ENCODE measurements at places on chromosomes 4 and X.

GRCh38 chr4:113760094-113760794, 1.3 kb downstream of the CAMK2D start:
- peak; percentile 24 for DNase-seq

DNA sequence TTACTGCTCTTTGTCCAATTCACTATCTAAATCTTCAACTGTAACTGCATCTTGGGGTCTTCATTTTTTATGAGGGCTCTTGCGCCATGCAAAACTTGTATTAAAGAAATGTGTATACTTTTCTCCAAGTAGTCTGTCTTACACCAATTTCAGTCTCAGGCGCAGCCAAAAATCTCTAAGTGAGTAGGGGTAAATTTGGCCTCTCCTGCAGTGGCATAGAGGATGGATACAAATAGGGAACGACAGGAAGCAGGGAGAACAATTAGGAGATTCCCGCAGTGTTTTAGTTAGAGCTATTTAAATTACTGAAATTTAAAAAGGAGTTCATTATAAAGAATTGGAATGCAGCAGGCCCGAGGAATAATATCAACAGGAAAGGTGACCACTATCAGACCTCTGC, 30.2 kb downstream of the DMP1 start:
- DNase-seq, result no peak

DNA sequence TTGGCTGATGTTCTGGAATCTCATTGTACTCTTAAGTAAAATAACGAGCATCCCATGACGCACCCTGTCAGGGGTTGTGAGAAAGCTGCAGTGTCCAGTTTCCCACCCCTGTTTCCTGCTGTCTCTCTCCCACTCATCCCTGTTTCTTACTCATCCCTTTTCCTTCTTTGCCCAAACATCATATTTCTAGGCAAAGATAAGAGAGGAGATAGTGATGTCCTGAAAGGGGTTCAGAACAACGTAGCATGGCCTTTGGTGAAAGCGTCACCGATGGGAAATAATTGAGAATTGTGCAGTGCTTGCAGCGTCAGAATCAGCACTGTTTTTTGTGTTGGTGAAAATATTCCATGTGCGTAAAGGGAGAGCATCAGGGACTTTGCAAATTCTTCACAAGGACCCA, 23.5 kb upstream of the TMEM165 start:
- no peak for DNase-seq

DNA sequence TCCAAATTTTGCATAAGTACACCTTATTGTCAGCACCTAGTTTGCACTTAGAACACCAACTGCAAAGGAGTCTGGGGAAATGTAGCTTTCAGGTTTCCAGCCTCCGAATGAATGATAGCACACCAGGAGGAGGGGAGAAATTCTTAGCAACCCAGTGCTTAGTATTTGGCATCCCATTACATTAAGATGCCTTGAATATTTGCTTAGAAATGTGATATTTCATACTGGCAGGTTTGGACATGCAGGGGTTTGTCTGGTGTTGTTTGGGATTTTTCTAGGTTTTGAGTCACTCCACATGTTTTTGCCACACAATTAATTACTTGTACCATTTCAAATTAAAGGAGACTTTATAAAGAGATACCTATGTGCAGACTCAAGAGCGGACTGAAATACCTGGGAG, 60.3 kb upstream of the CAMK2D start:
- DNase-seq, result no peak
